Stimulated activated CD4-positive, alpha-beta T cell treated with anti-CD3 and anti-CD28 coated beads, Interleukin-15, amount 100 ng/mL, for 48 hours (primary cell): ENCODE measurements at places on chromosomes 11 and 22.

- DNase-seq = no peak
These were observed 22.3 kb upstream of the KCNJ11 start for GRCh38 chr11:17410606-17411379.

DNA sequence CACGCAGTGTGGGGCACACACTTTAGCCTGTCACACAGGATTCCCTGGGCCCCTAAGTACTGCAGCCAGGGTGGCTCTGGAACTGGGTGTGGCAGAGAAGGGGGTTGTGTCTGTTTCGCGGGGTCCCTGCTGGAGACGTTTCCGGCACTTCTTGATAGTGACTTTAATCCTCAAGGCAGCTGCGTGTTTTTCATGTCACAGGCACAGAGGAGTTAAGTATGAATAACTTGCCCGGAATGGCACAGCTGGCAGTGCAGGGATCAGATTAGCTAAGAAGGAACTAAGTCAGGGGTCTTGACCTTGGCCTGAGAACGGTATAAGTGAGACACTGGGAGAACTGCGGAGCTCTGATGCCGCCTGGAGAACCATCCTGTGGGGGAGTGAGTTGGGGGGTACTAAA lies 7.5 kb upstream of the KRTAP5-7 start:
- DNase-seq = no peak

GRCh38 chr11:109933126-109933525 lies 160.1 kb upstream of the ZC3H12C start:
- no peak for DNase-seq

- DNase-seq = no peak
These were observed 2.1 kb downstream of the LGALS12 start for GRCh38 chr11:63508009-63508408.

DNA sequence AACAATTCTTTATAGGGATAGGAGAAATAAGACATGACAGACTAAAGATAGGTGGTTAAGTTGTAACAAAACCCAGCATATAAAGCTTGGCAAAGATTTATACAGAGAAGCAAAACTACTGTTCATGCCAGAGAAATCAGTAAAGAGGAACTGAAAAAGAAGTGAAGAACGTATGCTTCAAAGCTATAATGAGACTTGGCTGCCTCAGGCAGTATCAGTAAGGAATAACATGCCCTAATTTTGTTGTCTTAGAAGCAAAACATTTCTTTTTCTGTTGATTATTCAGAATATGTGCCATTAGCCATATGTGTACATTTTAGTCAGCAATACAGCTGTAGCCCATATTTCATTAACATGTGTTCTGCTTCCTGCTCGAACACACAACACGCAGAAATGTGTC lies 403.2 kb downstream of the NELL1 start:
- DNase-seq = no peak

DNA sequence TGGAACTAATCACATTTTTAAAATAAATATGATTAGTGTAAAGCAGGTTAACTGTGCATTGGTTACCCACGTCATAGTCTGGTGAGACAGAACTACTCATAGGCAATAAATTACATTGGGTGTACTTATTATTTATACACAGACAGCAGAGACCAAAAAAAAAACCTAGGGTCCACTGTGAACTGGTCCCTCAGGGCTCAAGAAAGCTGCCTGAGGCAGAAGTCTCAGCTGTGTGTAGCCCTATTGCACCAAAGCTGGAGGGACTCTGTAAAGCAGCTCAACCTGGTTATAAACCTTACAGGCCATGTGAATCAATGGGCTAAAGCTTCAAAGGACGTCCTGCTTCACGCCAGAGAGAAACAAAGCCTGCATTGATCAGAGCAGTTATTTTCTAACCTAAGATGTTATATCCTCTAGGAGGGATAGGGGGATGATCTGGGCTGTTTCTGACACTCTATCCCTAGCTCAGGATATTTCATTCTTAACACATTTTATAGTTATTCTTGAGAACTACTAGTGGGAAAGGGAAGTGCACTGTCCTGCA lies 432.2 kb upstream of the ANO3 start:
- no peak for DNase-seq

GRCh38 chr11:110153474-110153873 lies 60.3 kb downstream of the ZC3H12C start:
- DNase-seq = no peak

GRCh38 chr11:62646825-62647608 lies 604 bp upstream of the GANAB start:
- DNase-seq = no peak

GRCh38 chr22:37229805-37230672 lies 14.0 kb downstream of the RAC2 start:
- DNase-seq = peak; percentile 88

DNA sequence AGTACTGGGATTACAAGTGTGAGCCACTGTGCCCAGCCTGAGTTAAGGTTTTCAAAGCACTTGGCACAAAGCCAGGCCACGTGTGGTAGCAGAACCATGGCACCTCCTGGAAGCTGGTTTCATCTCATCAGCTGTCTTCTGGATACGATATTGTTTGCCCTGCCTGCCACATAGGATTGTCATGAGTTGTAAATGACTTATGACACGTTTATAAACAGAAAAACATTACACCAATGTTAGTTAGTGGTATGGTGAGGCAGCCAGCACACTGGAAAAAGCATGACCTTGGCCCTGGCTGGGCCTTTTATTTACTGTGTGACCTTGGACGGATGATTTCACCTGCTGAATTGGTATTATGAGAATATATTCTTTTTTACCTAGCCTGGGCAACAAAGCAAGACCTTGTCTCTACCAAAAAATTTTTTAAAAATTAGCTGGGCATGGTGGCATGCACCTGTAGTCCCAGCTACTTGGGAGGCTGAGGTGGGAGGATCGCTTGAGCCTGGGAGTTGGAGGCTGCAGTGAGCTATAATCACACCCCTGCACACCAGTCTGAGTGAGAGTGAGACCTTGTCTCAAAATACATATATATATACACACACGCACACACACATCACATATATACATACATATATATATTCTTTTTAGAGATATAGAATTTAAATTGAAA lies 24.0 kb upstream of the MYH9 start:
- DNase-seq = no peak

DNA sequence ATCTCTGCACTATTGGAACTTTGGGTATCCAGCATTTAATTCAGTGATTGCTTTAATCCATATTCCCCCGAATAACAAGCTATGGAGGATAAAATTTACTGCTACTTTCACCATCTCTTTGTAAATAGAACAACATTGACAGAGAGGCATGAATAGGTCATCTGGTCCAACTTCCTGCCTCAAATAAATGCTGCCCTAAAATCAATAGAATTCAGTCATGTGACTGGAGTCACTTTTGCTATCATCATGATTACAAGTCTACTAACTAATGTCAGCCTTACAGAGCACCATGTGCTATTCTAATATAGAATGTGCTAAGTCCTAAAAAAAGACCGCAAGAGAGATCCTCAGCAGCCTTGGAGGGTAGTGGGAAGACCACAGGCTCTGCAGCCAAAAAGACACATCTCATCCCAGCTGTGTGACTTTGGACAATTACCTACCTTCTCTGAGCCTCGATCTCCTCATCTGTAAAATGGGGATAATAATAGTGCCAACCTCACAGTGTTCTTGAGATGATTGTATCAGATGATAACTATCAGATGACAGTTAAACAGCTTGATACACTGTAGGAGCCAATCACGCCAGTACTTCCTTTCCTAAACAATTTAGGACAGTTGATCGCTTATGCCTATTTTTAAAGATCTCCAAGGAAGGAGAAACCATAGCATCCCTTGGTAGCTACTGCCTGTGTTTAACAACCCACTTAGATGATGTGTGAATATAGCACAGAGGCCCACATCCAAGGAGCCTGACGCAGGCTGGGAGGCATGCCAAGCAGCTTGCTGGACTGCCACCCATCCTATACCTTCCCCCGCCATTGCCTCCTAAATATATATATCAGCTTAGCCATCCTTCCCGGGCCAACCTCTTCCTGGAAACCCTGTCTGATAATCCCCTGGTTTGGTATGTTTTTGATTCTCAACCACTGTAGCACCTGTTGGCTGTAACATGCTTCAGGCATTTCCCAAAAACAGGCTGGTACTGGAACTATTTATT lies 77.3 kb upstream of the PHF21A start:
- DNase-seq = no peak

- no peak for DNase-seq
These were observed 21.1 kb downstream of the MPPED1 start for GRCh38 chr22:43432883-43433415.

DNA sequence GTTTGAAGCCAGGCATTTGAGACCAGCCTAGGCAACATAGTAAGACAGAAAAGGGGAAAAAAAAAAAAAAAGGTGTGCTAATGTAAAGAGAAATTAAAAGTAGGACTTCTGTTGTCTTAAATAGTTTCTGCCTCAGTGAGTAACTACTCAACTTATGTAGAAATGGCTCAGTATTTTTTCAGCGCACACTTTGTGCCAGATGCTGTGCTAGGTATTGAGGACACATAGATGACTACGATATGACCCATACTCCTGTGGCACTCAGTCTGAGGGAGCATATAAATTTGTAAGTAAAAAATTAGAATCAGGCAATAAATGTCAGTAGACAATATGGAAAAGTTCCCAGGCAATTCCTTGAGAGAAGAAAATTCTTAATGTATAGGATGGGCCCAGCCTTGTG lies 93.9 kb downstream of the YAP1 start:
- no peak for DNase-seq

DNA sequence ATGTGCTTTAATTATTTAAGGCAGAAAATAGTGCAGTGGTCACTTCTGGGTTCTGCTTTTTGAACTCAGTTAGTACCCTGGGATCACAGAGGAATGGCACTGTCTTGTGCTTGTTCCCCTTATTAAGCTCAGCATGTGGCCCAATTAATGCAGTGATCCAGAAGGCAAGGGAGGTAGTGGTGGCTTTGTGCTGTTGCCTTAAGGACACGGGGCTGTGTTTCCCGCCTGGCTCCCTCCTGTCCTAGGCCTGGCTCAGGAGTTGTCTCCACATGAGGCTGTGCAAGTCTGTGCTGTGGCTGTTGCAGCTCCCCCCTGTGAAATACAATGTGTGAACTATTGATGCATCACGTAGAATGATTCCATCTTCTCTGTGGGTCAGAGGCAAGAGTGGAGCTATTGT lies 49.2 kb upstream of the CABP7 start:
- DNase-seq = no peak

DNA sequence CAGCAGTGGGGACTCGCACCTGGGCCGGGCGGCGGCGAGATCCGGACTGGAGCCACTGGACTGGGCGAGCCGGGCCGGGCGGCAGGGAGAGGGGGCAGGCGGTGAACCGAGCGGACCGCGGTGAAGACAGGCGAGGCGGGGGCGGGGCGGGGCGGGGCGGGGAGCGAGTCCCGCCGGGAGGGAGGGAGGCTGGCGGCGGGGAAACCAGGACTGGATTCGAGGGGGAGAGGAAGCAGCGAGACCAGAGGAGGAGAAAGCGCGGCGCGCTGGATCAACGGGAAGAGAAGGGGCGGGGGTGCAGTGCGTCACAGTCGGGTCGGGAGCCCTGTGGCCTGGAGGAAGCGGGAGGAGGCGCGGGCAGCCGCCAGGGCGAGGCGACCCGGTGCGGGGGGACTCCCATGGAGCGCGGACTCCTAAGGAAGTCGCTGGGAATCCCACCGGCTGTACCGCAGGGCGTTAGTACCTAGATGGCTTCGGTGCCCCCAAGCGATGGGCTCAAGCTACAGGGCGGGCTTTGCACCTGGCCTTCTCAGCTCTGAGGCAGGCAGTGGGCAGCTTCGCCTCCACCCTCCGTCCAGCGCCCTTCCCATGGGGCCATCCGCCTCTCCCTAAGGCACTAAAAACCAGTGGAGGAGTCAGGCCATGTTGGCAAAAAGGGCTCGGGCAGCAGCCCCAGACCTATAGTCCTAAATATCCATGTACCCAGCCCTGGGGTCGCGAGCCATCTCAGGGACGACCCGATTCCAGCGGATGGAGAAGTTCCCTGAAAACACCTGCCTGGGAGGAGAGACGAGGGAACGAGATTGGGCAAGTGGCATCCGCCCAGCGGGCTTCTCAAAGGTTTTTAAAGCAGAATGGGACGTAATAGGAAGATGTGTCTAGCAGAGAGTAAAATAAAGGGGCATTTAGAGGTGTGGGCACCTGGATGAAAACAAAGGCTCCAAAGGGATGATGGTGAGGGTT lies at the start of gene TMEM121B:
Gene TMEM121B (minus strand): TSS at position 128 of the 963 bp plus-strand sequence. CDS start 233 bp downstream, outside the sequence.
- no peak for DNase-seq

GRCh38 chr11:76891285-76891684 lies 30.6 kb downstream of the ACER3 start:
- no peak for DNase-seq

GRCh38 chr11:58058276-58059006 lies 27.7 kb downstream of the OR6Q1 start:
- DNase-seq = no peak

- no peak for DNase-seq
These were observed 855.0 kb downstream of the METTL15 start for GRCh38 chr11:28963187-28963586.

DNA sequence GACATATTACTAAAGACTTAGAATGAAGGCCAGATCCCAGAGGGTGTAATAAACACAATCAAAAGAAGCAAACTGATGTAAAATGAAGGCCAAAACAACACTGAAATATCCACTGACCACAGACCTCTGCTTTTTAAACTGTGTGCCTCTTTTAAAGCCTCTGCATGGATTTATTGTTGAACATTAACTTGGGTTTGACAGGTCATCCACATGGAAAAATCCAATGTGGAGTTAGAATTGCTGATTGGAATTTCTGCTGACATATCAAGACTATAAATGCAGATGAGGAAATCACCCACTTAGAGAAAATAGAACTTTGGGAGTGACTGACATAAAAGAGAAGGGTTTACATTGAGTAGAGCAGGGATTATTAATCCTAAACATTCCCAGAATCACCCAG lies 853.9 kb upstream of the RAG2 start:
- no peak for DNase-seq

DNA sequence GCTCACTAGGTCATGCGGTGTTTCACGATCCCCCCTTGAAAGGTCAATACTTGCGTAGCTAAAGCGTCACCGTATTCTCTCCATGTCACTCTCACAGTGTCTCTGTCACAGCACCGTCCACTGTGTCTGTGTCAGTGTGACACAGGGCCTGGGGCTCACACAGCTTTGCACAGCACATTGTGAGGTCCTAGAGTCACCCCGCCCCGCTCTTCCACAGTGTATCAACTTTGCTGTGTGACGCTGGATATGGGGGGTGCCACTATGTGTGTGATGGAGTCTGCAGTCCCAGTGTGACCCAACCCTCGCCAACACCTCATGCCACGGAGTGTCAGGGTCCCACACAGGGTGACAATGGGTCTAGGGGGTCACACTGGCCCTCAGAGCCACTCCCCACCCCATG lies 583 bp downstream of the P4HA3 start:
- no peak for DNase-seq
